Coronary artery (tissue), 2 donors: ENCODE measurements at places on chromosomes 6 and 20.

GRCh38 chr20:50198180-50198666 is 7.6 kb downstream of the CEBPB start:
- DNase-seq = no peak

DNA sequence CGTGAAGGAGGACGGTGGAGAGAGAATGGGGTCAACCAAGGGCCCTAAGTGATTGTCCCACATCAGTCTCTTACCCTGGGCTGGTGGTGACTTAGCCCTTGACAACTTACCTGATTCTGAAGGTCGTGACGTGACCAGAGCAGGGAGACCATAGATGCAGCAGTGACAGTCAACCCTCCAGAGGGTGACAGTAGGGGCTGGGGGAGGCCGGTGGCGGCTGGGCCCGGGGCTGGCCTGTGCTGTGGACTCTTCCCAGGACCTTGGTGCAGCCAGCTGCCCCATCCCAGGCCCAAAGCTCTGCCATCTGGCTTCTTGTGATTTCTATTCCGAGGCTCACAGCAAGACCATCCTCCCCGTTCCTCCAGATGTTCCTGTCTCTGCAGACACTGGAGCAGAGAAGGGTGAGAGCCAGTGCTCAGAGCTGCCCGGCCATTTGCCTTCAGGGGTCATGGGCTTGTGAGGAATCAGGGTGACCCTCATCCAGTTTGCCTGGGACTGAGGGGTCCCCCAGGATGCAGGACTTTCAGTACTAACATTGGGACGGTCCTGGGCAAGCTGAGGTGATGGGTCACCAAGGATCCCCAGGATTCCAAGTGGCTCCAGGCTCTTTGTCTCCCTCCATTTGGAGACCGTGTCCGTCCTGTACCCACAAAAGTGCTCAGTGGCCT is 36.0 kb downstream of the SUMO4 start:
- no peak for DNase-seq

DNA sequence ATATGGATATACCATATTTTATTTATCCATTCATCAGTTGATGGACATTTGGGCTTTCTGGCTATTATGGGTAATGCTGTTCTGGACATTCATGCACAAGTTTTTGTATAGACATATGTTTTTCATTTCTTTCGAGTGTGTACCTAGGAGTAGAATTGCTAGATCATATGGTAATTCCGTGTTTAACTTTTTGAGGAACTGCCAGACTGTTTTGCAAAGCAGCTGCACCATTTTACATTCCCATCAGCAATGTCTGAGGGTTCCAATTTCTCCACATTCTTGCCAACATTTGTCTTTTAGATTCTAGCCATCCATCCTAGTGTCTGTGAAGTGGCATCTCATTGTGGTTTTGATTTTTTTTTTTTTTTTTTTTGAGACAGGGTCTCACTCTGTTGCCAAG is 20.8 kb downstream of the SRC start:
- DNase-seq = no peak

DNA sequence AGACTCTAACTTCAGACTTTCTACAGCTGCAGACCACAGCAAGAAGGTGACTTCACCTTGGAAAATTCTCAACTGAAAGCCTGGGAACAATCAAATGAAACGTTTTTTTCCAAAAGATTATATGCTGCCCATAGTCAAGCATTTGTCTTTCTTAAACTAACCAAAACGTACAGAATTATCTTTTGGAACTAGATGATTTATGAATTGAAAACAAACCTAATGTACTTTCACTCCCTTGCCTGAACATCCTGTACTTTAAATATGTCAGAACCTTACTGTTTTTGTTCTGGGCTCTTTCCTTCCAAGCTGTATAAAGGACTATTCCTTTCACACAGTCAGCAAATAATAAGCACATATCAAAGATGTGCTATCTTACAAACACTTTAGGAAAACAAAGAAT is 62.4 kb upstream of the TNFAIP3 start:
- no peak for DNase-seq

- no peak for DNase-seq
Observed at GRCh38 chr6:30022189-30022588, 38.9 kb upstream of the POLR1H start.

- DNase-seq = no peak
Observed at GRCh38 chr6:150891888-150892485, 26.5 kb downstream of the MTHFD1L start.

- DNase-seq = no peak
Observed at GRCh38 chr20:5528261-5528660, 211.5 kb upstream of the PROKR2 start.

DNA sequence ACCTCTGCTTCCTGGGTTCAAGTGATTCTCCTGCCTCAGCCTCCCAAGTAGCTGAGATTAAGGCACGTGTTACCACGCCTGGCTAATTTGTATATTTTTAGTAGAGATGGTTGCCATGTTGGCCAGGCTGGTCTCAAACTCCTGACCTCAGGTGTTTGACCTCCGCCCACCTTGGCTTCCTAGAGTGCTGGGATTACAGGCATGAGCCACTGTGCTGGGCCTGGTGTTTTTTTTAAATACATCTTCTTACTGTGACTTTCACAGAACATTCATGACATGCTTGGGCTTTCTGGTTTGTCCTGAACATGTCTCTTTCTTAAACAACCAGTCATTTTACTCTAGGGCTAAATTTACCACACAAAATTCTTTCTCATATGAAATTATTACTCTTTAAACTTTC is 34.7 kb upstream of the FAM8A1 start:
- no peak for DNase-seq

GRCh38 chr6:96992343-96992730 is 67.8 kb downstream of the KLHL32 start:
- no peak for DNase-seq

DNA sequence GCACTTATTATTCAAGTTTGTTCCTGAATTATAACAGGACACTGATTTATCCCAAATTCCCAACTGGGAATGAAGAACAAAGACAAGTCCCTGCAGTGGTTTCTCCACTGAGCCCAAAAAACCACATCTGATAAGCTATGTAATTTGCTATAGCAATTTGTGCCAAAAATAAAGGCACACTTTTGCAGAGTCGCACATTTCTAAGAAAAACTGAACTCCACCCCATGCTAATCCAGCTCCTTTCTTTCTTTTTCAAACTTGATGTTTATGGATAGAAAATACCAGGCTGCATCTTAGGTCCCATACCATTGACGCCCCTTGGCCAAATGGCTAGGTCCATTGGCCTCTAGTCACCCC is 170.2 kb upstream of the CITED2 start:
- DNase-seq = no peak

DNA sequence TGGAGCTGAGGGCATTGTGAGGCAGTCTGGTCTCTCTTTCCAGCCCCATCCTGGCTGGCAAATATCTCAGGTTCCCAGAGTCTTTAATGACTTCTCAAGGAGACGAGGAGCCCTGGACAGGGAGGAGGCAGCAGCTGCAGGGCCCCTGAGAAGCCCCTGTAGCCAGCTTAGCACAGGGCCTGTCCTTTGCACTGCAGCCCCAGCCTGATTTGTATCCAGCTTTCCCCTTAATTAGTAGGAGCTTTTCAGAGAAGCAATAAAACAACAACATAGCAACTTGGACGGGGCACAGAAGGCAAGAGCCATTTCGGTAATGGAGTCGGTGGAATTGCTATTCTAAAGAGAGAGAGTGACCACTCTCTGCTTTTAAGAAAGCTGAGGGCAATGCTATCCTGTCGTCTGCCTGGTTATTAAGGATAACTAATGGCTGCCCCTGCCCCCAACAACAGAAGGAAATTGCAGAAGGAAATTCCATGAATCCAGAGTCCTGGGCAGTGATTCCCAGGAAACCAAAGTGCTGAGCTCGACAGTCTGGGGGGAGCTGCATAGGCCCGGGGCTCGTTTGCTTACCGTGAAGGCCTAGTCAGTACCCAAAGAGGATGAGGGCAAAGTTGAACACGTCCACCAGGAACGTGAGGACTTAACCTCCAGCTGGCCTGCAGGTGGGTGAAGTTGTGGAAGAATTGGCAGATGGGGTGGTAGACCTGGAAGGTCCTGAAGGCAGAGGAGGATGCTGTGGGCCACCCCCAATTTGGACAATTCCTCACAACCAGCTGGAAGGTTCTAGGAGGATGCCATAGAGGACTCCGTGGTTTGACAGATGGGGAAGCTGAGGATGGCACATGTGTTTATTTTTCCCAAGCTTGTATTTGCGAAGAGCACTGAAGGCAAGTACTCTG is 50.3 kb downstream of the NPEPL1 start:
- DNase-seq = no peak

- DNase-seq = no peak
Observed at GRCh38 chr20:34324541-34324940, 21.4 kb upstream of the AHCY start.

DNA sequence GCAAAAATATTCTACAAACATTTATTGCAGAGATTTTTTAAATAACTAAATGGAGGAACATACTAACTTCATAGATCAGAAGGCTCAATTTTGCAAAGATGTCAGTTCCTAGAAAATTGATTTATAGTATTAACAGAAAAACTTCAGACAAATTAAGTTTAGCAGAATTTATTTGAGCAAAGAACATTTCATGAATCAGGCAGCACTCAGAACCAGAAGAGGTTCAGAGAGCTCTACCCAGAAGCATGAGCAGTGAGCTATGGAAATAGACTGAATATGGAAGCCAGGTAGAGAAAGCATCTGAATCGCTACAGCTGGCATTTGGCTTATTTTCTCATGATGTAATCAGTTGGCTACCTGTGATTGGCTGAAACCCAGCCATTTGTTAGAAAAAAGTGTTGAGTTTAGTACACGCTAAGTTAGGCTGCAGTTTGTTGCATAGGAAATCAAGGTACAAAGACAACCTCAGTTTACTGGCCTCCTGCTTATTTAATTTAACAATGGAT is 174.5 kb upstream of the TAB2 start:
- DNase-seq = no peak

DNA sequence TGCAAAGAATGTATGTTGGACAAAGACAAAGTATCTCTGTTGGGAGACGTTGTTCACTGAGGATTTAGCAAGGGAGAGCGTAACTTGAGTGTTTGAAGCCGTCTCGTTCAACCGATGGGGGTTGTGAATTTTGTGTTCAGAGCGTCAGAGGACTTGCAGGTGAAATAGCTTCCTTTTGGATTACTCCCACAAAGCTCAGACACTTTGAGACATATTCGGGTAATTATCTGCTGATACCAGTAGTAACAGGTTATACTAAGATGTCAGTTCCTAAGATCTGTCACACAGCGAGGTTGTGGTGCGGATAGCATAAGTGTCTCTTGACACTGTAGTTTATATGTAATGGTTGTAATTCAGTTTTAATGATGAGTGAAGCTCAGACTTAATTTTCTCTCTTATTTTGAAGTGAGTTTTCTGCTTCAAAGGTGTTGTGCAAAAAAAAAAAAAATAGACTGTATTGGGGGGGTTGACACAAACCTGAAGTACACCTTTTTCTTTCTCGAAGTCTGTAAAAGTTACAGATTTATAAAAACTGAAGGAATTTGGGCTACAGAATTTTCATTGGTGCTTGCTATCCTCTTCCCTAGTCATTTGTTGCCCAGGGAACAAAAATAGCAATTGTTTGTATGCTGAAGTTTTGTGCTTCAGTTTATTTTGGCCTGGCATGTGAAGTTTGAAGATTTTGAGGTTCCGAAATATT is 1.7 kb downstream of the ASXL1 start:
- DNase-seq = no peak

GRCh38 chr6:147467428-147467827 is 41.1 kb upstream of the SAMD5 start:
- no peak for DNase-seq

DNA sequence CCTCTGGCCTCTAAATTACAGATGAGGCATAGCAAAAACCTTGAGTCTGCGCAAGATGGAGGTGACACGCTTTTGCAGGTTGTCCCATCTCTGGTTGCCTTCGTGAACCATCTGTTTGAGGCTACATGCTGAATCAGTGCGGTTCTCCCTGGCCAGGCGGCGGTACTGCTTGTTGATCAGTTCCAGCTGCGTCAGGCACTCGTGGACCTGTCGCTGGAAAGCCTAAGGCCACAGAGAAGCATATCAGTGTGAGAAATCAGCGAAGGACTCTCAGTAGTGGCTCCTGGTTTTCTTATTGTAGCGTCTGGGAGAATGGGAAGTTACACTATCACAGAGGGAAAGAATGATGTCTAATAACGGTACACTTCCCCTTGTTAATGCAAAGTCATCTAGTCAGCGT is 344.4 kb downstream of the ESR1 start:
- no peak for DNase-seq

DNA sequence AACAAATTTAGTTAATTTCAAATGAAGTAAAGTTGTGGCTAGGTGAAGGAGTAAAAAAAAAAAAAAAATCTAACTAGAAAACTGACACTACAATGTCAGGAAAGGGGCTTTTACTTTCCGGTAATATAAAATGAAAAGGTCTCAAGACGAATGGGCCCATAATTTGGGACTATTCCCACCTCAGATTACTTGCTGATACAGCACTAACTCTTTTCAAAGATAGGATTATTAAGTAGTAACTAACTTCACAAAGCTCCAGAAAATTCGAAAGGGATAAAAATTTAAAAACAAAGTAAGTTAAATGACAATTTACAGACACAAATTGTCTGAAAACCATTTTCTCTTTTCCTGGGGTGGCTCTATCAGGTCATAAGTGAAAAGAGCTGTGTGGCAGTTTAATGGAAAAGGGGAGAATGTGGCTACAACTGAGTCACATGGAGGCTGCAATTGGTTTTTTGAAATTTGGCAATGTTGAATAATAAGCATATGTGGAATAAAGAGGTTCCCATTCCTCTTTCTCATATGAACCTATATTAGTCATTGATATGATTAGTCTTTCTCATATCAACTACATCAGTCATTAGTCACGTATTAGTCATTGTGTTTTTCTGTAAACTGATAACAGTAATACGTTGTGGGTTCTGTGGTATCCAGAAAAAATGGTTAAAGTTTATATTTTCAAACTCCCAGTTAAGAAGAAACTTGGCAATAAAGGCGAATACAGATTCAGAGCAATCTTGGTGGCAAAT is 78.0 kb downstream of the RWDD2A start:
- no peak for DNase-seq

- no peak for DNase-seq
Observed at GRCh38 chr20:61912665-61913422, 152.8 kb downstream of the TAF4 start.
